ENCODE measurements at places on chromosomes 1 and 21. TPM values are rescaled to one million over a fixed set of nuclear protein-coding genes. Genes with fewer than 3 reads are reported as not detected.
A peak's percentile ranks its signal among the peaks of the same experiment; 100 is the strongest.

RHEX gene
- total RNA-seq = not detected

GPR137B gene
- total RNA-seq = 4.7 TPM

CAMK1G gene
- total RNA-seq = 0.43 TPM

BTF3L4 gene
- 32.3 TPM for total RNA-seq

SSBP3 gene
- total RNA-seq = 84.9 TPM

CXADR gene
- total RNA-seq = 0.23 TPM

OR11L1 gene
- not detected for total RNA-seq

APOBEC4 gene
- total RNA-seq = not detected

SPOCD1 gene
- 0.74 TPM for total RNA-seq

FNBP1L gene
- total RNA-seq = 1.3 TPM

DNA sequence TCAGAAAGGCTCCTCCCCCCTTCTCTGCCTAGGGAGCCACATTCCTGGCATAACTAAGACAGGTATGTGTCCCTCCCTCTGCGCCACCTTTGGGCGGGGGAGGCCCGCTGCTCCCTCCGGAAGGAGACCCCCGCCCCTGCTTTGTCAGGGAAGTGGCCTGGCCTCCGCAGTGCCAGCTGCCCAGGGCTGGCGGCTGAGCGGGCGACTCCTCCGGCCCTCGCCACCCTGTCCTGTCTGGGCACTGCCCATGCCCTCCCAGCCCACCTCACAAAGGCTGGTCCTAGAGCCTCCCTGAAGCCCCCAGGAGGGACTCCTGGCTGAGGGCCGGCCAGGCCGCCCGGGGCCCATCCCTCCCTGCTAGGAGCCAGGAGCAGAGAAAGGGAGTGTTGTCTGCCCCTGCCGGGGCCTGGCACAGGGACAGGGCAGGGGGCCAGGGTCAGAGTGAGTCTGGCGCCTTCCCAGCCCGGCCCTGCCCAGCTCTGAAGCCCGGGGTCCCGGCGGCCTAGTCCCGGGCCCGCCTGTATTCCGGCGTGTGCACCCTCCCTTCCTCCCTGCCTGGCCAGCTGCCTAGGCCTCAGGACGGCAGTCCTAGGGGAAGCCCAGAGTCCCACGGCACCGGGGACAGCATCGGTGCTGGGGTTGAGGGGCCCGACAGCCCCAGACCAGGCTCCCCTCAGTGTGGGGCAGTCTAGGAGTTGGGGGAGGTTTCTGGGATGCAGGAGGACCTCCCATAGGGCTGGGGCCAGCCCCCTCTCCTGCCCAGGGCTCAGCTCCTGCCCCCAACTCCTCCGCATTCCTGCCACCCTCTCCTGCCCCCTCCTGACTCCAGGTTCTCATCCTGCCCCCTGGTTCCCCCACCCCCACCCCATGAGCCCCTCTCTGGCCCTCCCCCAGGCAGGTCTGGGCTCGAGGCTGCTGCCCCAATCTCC, 5.1 kb downstream of the AGRN start:
- DNase-seq = no peak

DNA sequence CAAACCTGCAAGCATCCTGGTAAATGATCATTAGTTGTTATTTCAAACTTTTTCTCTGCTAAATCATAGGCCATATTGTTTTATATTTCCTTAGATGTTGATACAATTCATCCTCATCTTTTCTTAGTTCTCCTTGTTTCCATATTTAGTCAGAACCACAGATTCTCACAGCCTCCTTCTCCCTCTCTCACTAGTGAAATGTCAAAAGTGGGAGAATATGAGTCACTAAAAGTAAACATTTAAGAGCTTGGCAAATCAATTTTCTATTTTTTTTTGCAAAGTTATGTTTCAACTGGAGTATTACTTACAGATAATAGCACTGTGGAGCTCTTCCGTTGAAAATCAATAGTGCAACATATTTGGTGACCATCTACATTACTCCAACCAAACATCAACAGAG, 308.8 kb downstream of the COL11A1 start:
- no peak for DNase-seq

- no peak for DNase-seq
These were observed 364.9 kb downstream of the MATN1 start for GRCh38 chr1:30358500-30358899.

GRCh38 chr1:41955461-41956159, 36.9 kb upstream of the HIVEP3 start:
- peak; percentile 2 for DNase-seq

DNA sequence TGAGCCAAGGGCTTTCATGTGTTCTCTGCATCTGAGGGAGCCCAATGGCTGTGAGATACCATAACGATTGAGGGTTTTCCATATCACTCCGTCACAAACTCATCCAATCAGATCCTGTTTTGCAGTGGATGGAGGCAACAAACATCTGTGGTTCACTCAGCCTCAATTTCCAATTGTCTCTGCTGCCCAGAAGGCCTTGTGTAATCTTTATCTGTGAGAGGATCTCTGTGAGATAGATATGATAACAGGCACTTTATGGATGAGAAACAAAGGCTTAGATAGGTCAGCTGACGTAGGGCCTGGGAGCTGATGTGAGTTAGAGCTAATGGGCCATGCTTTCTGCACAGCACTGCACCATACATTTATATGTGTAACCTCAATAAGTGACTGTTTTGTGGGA, 3.3 kb upstream of the MTARC1 start:
- no peak for DNase-seq

DNA sequence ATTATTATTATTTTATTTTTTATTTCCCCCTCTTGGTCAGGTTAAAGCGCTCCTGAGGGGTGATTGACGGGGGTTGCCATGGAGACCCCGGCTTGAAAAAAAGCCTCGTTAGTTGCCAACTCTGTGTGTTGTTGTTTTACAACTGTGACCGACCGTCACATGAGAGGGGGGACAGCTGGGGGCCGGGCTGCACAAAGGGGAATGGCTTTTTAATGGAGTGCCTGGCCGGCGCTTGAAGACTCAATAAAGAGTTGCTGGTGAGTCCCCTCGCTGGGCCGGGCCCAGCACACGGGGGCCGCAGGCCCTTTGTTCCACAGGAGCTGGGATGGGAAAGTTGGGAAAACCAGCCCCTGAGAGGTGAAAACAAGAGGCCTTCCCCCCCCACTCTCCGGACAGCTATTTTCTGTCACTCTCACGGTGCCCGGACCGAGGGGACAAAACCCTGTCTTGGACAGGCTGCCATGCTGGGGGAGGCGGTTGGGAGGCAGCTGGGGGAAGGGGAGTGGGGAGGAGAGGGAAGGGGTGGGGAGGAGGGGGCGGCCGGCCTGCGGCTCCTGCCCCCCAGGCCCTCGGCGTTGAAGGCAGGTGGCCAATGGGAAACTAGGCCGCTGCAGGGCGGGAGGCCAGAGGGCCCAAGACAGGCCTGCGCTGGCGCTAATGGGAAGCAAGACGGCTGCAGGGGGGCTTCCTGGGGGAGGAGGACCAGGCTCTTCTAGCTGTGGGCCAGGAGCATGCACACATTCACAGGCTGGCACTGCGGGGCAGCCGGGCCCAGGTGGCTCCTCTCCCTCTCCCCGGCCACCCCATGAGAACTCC, 67.6 kb downstream of the CASZ1 start:
- DNase-seq = no peak

DNA sequence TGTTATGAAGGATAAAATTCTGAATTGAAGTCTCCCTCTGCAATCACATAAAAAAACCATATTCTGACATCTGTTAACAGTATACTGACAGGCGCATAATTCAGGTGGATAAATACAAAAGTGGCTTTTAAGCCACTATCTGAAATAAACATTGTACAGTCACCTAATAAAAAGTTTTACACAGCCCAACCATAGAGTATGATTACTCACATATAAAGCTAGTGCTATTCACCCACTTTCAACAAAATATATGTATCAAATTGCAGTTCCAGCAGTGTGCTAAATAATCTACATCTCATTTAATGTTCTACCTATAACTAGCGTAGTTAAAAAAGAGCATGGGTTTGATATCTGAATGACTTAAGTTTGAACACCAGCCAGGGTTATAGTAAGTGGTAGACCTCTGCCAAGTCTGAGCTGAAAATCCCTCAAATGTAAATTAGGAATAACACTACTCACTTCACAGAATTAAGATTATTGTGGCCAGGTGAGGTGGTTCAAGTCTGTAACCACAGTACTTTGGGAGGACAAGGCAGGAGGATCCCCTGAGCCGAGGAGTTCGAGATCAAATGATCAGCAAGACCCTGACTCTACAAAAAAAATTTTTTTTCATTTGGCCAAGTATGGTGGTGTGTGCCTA, 3.9 kb downstream of the EGLN1 start:
- no peak for DNase-seq

DNA sequence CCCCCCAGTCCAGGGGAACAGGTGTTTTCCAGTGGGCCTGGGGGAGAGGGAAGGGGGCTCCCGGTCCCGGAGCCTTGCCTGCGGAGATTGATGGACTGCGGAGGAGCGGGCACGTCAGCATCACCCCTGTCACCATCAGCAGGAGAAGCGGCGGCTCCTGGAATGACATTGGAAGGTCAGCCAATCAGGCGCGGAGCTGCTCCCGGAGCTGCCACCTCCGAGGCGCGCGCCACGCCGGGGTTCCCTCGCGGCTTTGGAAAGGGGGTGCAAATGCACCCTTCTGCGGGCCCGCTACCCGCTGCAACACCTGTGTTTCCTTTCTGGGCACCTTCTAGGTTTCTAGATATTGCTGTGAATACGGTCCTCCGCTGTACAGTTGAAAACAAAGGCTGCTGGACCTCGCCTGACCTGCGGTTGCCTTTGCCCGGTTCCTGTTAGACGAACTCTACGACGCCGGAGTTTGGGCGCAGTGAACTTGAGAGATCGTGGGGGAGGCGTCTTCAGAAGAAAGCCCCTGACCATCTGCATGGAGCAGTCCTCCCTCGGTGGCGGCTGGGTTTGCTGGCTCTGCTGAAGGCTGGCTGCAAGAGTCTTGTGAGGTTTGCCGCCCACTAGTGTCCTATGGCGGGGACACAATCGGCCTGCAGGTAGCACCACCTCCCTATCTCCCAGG, 5.3 kb downstream of the DSCAM start:
- DNase-seq = no peak

- DNase-seq = no peak
These were observed 60.6 kb downstream of the NUF2 start for GRCh38 chr1:163382395-163382794.

DNA sequence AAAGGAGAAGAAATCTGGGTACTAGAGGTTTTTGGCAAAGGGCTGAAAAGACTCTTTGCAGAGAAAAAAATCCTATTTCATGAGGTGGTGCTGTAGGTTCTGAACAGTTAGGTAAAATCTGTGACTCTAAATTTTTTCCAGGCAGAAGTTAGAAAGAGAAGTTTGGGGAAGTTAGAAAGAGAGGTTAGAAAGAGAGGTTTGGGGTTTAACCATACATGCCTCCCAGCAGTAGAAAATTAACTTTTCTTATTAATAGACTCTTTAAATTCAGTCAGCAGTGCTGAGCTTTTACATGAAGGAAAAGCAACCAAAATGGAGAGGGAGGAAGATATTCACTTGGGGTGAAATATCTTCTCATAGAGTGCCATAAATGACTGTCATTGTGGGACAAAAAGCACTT, 12.2 kb downstream of the AMY1C start:
- DNase-seq = no peak

DNA sequence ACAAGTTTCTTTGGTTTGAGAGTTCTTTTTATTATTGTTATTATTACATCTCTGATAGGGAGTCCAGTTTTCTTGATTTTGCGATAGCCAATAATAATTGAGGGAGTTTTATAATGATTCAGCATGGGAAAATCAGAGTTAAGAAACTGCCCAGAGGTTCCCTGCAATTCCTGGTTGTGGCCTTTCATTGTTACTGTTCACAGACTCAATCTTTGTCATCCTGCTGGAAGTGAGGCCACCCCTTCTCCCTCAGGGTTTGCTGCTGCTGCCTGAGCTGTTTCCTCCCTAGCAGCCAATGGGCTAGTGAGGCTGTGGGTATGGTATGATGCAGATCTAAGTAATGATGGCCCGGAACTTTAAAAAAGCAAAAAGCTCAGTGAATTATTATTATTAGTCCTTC, 50.2 kb upstream of the TACSTD2 start:
- DNase-seq = no peak

GRCh38 chr1:161175771-161176453, 1.4 kb downstream of the B4GALT3 start:
- DNase-seq = no peak

GRCh38 chr1:223665592-223666312, at the start of gene CAPN8:
CAPN8 (minus strand) TSS chr1:223665701; CDS start chr1:223665646, 55 bp downstream.
- DNase-seq = no peak

GRCh38 chr1:94048413-94049164, 72.4 kb downstream of the ABCA4 start:
- no peak for DNase-seq

GRCh38 chr21:46099476-46099875, 1.6 kb downstream of the COL6A2 start:
- no peak for DNase-seq

DNA sequence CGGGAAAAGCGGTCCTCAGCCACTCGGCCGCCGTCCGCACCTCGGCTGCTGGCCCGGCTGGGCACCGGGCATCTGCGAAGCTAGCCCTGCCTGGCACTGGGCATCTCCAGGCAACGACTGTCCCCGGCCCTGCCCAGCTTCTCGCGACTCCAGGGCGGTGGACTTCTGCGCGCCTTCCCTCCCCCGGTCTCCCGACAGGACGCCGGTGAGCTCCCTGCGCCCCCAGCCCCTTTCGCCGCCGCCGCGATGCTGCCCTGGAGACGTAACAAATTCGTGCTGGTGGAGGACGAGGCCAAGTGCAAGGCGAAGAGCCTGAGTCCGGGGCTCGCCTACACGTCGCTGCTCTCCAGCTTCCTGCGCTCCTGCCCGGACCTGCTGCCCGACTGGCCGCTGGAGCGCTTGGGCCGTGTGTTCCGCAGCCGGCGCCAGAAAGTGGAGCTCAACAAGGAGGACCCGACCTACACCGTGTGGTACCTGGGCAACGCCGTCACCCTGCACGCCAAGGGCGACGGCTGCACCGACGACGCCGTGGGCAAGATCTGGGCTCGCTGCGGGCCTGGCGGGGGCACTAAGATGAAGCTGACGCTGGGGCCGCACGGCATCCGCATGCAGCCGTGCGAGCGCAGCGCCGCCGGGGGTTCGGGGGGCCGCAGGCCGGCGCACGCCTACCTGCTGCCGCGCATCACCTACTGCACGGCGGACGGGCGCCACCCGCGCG, 514 bp downstream of the FAM43B start:
- DNase-seq = no peak

GRCh38 chr1:77263708-77264107, 18.1 kb upstream of the AK5 start:
- no peak for DNase-seq

- DNase-seq = no peak
These were observed 31.0 kb upstream of the VWA5B1 start for GRCh38 chr1:20259646-20260045.

Data from activated T-cell treated with anti-CD3 and anti-CD28 coated beads, Interleukin-2, amount 50 U/mL, for 72 hours (primary cell).